ENCODE measurements at places on chromosomes 16 and 17. TPM values are rescaled to one million over a fixed set of nuclear protein-coding genes. Genes with fewer than 3 reads are reported as not detected.

DNA sequence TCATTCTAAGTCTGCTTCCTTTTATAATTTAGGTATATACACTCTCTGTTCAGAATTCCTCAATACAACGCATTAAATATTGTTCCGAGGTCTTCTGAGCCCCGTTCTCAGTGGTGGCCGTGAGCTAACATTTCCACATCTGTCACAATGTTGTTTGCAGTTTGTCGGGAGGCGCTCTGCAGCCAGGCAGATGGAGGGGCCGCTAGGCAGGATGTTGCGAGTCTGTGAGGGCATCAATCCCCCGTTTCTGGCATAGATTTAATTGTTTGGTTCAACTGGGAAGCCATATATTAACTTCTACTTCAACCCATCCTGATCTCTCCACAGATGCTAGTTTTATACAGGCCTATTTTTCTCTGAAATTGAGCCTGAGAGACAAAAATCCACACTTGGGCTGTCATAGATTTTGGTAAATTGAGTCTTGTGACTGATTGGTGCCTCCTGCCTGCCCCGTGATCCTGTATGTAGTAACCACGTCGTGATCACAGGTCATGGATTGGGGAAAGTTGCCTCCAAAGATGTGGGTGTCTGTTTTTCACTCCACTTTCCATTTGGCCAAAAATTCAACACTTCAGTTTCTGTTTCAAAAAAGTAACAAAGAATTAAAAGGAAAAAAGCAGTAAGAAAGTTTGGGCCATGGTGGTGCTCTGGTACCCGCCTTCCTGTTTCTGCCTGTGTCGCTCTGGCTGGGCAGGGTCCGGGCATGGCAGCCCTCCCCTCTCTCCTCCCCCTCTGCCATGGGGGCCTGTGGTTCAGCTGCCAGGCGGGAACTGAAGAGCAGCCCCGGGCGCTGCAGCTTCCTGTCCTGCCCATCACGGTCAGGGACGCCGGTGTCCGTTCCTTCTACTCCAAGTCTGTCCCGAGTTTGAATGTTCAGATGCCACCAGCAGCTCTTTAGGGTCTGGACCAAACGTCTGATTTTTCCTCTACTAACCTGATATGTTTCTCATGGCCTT is 41.5 kb downstream of the RPTOR start:
- peaks cover 8% of the 10 kb centered on the region for H3K36me3 ChIP-seq
- H3K4me3 ChIP-seq: peak overlapping the region; percentile 14
- H3K27ac ChIP-seq: peak overlapping the region; percentile 80
- peak; percentile 27 for DNase-seq
- H3K27me3 ChIP-seq: no peaks in the 10 kb centered on the region
- H3K4me1 ChIP-seq: peaks cover 52% of the 10 kb centered on the region

DNA sequence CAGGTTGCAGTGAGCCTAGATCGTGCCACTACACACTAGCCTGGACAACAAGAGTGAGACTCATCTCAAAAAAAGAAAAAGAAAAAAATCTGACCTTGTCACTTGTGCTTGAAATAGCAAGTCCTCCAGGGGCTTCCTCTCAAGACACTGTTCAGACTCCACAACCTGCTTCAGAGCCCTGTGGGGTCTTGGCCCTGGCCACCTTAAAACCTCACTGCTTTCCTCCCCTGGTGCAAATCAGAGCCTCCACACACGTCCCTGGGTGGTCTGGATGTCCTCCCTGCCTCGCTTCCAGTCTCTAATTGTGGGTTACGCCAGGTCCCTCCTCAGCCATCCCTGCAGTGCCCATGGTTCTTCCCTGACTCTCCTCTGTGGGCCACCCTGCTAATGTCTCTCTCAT is 4.7 kb downstream of the ACD start:
- no peak overlapping the region for H3K27ac ChIP-seq
- H3K4me3 ChIP-seq: no peak overlapping the region
- peaks cover 41% of the 10 kb centered on the region for H3K36me3 ChIP-seq
- peaks cover 14% of the 10 kb centered on the region for H3K4me1 ChIP-seq
- DNase-seq: no peak

- DNase-seq: no peak
- peaks cover 37% of the 10 kb centered on the region for H3K36me3 ChIP-seq
- no peaks in the 10 kb centered on the region for H3K27me3 ChIP-seq
Measured at GRCh38 chr17:37086334-37086733, 137.6 kb downstream of the AATF start.

DNA sequence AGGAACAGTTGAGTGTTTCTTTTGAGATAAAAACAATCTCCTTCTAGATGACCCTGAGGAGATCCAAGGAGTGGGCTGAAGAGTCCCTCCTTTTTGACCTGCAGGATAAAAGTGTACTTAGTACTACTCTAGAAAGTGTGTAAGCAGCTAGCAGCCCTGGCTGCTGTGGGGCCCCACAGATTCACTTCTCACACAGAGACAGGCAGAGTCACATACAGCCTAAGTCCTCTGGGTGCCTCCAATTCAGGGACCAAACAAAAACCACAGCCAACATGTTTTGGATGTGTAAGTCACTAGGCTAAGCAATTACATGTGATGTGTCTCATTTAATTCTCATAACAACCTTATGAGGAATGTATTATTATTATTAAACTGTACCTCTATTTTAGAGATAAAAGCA is 97.1 kb downstream of the TMEM100 start:
- peaks cover 32% of the 10 kb centered on the region for H3K27me3 ChIP-seq
- H3K27ac ChIP-seq: no peak overlapping the region
- peak; percentile 47 for DNase-seq
- H3K4me3 ChIP-seq: no peak overlapping the region

DNA sequence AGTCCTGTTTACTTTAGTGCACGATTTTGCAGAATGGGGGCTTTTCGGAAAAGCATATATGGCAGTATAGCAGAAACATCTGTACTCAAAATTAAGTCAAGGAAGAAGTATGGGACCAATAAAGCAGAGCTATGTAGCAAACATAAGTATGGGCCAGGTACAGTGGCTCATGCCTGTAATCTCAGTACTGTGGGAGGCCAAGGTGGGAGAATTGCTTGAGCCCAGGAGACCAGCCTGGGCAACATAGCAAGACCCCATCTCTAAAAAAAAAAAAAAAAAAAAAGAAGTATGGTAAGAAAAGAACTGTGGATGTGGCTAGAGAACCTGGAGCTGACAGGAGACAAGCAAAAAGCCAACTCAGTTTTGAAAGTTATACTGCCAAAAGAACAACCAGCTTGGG is 36.1 kb downstream of the ZNF652 start:
- H3K27me3 ChIP-seq: no peaks in the 10 kb centered on the region
- DNase-seq: no peak
- no peaks in the 10 kb centered on the region for H3K36me3 ChIP-seq

GRCh38 chr16:73350707-73351452 is 303.0 kb upstream of the ZFHX3 start:
- no peaks in the 10 kb centered on the region for H3K36me3 ChIP-seq
- no peak overlapping the region for H3K27ac ChIP-seq
- H3K4me1 ChIP-seq: no peaks in the 10 kb centered on the region

DNA sequence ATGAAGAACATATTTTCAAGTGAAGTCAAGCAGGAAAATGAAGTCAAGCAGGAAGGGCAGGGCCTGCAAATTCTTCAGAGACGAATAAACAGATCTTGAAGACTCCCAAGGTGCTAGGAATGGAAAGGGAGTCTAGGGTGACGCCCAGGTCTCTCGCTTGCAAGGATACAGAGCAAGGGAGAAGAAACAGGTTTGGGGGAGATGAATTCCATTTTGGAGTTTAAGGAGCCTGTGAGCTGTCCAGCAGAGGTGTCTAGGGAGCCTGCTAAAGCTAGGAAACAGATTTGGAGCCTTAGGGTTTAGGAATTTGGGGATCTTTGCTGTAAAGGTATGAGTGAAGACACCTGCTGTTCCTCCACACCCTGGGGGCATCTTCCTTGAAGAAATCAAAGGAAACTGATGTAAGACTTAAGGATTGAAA is 2.0 kb upstream of the UNKL start:
- no peaks in the 10 kb centered on the region for H3K27me3 ChIP-seq
- DNase-seq: no peak
- peaks cover 7% of the 10 kb centered on the region for H3K36me3 ChIP-seq
- H3K27ac ChIP-seq: no peak overlapping the region
- H3K4me3 ChIP-seq: no peak overlapping the region
- peaks cover 26% of the 10 kb centered on the region for H3K4me1 ChIP-seq

GRCh38 chr16:50096791-50097190 is 31.0 kb downstream of the HEATR3 start:
- DNase-seq: no peak
- no peak overlapping the region for H3K4me3 ChIP-seq
- H3K27me3 ChIP-seq: no peaks in the 10 kb centered on the region

DNA sequence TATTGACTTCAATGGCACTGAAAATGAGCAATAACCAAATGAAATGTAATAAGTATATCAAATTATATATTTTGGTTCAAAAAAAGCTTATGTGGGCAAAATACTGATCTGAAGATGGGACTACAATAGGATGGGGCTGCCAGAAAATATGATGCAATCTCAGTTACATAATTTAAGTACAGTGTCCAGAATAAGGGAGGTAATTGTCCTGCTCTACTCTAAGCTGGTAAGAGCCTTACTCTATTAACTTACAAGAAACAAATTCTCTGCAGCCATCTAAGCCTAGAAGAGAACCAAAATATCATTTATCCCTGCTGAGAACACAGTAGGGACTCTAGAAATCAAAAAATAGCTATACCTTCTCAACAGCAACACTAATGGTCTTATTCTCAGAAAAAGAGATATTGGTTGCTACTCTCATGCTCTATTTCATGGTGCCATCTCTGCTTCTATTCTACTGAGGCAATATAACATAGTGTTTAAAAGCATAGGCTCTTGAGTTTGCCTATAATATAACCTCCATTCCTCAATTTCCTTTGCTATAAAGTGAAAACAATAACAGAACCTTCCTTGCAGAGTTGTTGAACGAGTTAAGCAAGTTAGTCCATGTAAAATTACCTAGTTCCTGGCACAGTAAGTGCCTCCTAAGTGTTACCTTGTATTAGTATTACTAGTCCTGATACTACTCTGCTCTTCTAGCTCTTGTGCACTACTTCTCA is 19.9 kb downstream of the NQO1 start:
- peaks cover 7% of the 10 kb centered on the region for H3K4me1 ChIP-seq
- no peaks in the 10 kb centered on the region for H3K27me3 ChIP-seq
- H3K27ac ChIP-seq: no peak overlapping the region

GRCh38 chr17:73068322-73069153 is 23.9 kb downstream of the SLC39A11 start:
- H3K27me3 ChIP-seq: no peaks in the 10 kb centered on the region
- H3K4me1 ChIP-seq: peaks cover 6% of the 10 kb centered on the region
- no peak overlapping the region for H3K27ac ChIP-seq
- no peak for DNase-seq
- peaks cover 29% of the 10 kb centered on the region for H3K36me3 ChIP-seq

GRCh38 chr17:79847698-79848369 is 8.6 kb upstream of the CBX4 start:
- no peaks in the 10 kb centered on the region for H3K36me3 ChIP-seq
- no peak overlapping the region for H3K4me3 ChIP-seq
- peaks cover 11% of the 10 kb centered on the region for H3K4me1 ChIP-seq
- no peak overlapping the region for H3K27ac ChIP-seq
- DNase-seq: no peak

DNA sequence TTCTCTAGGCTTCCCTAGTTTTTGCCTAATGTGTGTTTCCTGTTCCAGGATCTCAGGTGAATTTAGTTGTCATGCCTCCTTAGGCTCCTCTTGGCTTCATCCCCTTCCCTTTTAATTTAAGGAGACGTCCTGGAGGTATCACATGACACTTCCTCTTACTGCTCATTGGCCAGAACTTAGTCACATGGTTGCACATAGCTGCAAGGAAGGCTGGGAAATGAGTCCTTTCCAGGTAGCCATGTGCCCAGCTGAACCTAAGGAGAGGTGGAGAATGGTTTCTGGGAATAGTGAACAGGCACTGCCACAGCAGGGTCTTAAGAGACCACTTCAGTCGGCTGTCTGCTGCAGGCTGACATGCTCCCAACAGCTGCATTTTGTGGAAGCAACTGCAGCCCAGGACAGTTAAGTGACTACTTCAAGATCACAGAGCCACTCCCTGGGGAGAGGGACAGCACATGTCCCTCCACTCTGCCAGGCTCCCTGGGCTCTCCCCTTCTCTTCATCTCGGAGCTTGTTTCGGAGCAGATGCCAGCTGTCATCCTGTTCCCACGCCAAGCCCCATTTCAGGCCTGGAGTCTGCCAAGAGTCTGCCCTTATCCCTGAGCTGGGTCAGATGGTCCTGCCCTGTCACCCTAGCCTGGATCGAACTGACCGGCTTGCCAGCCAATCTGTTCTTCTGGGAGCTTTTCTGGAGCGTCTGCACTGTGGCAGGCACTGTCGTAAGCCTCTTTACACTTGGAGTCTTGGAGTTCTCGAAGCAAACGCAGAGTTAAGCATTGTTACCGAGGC is 81.4 kb upstream of the FOXF1 start:
- no peaks in the 10 kb centered on the region for H3K36me3 ChIP-seq
- H3K4me3 ChIP-seq: no peak overlapping the region
- no peaks in the 10 kb centered on the region for H3K27me3 ChIP-seq
- no peaks in the 10 kb centered on the region for H3K4me1 ChIP-seq
- no peak for DNase-seq

DNA sequence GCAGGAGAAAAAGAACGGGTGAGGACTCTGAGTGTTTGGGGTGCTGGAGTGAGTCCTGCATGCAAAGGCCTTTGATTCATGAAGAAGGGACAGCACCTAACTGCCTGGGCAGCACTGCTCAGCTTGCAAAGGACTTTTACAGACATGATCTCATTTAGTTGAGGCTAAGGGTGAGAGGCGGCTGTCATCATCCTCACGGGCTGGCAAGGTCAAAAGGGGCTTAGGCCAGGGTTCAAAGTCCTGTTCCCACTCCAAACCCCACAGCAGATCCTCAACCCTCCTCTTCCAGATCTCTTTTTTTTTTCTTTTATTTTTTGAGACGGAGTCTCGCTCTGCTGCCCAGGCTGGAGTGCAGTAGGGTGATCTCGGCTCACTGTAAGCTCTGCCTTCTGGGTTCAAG is 4.8 kb downstream of the RHBDF2 start:
- H3K27ac ChIP-seq: no peak overlapping the region
- H3K4me3 ChIP-seq: no peak overlapping the region
- no peak for DNase-seq
- no peaks in the 10 kb centered on the region for H3K27me3 ChIP-seq
- H3K36me3 ChIP-seq: peaks cover 2% of the 10 kb centered on the region

GRCh38 chr16:20285993-20286499 is 41.3 kb downstream of the GP2 start:
- no peak for DNase-seq
- H3K27ac ChIP-seq: no peak overlapping the region
- no peaks in the 10 kb centered on the region for H3K36me3 ChIP-seq
- H3K27me3 ChIP-seq: peaks cover 6% of the 10 kb centered on the region

ZNF598 gene
- total RNA-seq: 69.8 TPM

BICDL2 gene
- total RNA-seq: 1.2 TPM

TNFRSF17 gene
- not detected for total RNA-seq

STH gene
- not detected for total RNA-seq

NUBP1 gene
- 33.1 TPM for total RNA-seq

TTLL6 gene
- not detected for total RNA-seq

ANKS4B gene
- total RNA-seq: not detected

CES1 gene
- total RNA-seq: not detected

JUP gene
- total RNA-seq: 0.54 TPM

KRTAP2-3 gene
- total RNA-seq: not detected

SOX9 gene
- not detected for total RNA-seq

CEP20 gene
- total RNA-seq: 39.3 TPM

Measured in activated CD4-positive, alpha-beta T cell treated with anti-CD3 and anti-CD28 coated beads for 36 hours (primary cell).